ENCODE measurements at places on chromosomes 4 and X. TPM values are rescaled to one million over a fixed set of nuclear protein-coding genes. Genes with fewer than 3 reads are reported as not detected.

The SEC31A gene
- total RNA-seq = 234 TPM

The CMC4 gene
- 27.2 TPM for total RNA-seq

The SYP gene
- 0.19 TPM for total RNA-seq

The SLIT2 gene
- total RNA-seq = 7.7 TPM

The GRPR gene
- not detected for total RNA-seq

The ODAPH gene
- total RNA-seq = 0.15 TPM

The CORIN gene
- total RNA-seq = 2.0 TPM

The HMGB3 gene
- 3.4 TPM for total RNA-seq

All from cardiac ventricle fibroblast (primary cell).